NCI-H774 (cell line): ENCODE measurements at places on chromosomes 3 and 15.

DNA sequence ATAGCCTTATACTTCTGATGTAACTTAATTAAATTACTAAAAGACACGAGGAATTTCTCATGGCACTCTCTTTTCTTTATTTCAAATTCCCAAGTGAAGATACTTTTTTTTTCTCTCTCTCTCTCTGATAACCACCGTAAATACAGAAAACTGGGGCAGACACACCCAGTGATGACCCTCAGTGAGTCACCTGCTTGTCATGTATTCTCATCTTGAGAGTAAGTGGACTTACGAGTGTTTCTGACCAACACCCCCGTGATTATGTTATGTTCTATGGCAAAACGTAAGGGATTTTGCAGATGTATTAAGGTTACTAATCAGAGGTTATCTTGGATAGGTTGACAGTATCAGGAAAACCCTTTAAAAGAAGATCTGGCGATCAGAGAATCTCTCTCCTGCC lies 348.8 kb upstream of the ZNF717 start:
- no peak for DNase-seq

DNA sequence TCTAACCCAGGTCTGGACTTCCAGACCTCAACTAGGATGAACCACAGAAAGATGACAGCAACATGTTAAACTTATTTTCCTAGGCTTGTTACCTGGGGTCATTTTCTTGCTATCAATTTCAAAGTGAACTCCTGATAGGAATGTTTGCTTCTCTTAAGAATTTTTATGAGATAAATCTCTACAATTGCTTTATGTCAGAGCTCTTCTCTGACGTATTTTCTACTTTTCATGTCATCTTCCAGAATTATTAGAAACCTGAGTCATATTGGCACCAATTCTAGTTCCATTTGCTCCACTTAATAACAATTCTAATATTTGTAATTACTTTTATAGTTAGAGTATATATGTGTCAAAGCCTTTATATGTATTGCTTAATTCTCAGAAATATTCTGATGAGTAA lies 2.1 kb upstream of the IGSF10 start:
- no peak for DNase-seq

- no peak for DNase-seq
These were observed 163.4 kb downstream of the CHDH start for GRCh38 chr3:53682807-53683206.

GRCh38 chr3:141875893-141876380 lies 506 bp upstream of the ATP1B3 start:
- peak; percentile 59 for DNase-seq

DNA sequence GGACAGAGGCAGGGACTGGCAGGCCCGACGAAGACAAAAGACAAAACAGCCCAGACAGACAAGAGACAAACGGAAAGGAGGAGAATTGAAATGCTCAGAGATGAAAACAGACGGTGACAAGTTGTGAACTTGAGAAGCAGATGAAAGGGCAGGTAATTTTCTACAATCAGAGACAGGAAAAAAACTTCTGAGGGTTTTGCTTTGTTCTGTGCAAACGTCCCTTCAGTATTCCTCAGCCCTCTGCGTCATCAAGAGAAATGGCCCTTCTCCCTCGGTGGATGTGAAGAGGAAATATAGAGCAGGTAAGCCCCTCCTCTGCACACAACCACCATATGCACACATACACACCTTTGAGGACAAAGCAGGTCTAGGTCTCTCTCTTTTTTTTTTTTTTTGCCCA lies 206.6 kb downstream of the UACA start:
- no peak for DNase-seq

DNA sequence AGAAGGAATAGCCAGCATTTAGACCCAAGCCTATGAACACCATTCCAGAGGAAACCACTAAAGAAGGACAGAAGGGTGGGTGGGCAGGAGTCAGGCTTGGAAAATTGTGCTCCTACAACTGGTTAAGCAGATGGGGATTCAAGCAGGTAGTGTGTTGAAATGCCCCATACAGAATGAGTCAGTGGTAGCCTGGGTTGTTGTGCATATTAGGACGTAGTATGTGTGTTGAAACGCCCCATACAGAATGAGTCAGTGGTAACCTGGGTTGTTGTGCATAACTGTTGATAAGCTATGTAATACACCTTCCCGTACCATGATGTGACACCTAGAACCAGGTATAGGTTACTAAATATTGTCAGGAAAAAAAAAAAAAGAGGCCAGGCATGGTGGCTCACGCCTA lies 34.0 kb downstream of the MINDY4B start:
- DNase-seq, result no peak

- DNase-seq, result no peak
These were observed 32.8 kb downstream of the SLC30A4 start for GRCh38 chr15:45489690-45490238.

DNA sequence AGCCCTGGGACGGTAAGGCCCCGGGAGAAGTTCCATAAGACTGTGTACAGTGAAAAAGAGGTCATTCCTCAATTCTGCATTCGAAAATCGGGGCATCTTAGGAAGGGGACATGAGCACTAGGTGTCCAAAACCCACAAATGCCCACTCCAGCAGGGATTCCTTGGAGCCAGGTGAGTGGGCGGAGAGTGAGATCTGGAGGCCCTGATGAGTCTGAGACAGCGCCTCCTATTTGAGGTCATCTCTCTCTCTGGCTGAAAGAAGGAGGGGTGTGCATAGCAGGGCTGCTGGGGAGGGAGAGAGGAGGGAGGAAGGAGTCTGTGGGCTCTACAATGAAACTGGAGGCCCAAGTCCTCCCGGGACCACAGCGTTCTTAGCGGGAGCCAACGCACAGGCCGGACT lies 38.1 kb upstream of the LACTB start:
- no peak for DNase-seq

- peak; percentile 10 for DNase-seq
These were observed 12.1 kb upstream of the VPS39 start for GRCh38 chr15:42220216-42220615.

DNA sequence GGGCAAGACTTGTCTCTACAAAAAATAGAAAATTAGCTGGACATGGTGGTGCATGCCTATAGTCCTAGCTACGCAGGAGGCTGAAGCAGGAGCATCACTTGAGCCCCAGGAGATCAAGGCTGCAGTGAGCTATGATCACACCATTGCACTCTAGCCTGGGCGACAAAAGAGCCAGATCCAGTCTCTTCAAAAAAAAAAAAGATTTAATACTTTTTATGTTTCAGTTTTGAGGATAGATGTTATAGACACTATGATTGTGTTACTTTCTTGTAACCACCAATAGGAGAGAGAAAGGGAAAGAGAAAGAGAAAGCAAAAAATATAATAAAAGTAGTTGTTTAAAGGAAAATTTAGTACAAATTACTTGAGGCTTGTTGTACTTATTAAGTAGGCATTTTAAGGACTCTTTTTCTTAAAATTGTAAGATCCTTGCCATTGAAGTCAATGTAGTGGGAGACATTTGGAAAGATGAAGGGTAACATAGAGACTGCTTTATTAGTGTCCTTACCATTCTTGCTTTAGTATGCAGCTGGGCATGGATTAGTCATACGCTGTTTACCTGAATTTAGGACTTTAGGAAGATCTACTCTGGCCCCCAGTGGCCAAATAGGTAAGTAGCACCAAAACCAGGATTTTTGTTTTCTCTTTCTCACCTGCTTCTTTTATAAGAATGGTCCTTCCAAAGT lies 35.1 kb upstream of the ZDHHC23 start:
- DNase-seq, result peak; percentile 13

GRCh38 chr15:43103907-43104306 lies 1.9 kb downstream of the UBR1 start:
- DNase-seq, result no peak

- no peak for DNase-seq
These were observed 10.2 kb downstream of the GLCE start for GRCh38 chr15:69170597-69170996.

DNA sequence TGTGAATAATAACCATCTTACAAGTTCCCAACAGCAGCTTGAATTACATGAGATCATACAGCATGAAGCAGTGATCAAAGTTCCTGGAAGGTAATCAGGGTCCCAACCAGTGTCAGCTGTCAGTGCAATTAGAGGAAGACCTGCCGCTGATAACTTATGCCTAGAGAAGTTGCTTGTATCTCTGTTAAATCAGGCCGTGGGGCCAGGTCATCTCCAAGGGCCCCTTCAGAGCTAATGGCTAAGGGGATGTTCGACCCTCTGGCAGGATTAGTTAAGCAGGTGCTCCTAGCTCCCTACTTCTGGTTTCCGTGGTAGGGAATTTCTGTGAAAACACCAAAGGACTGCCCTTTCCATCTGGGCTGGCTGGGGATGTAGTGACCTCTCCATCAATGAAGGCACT lies 251.0 kb downstream of the FAM43A start:
- no peak for DNase-seq

DNA sequence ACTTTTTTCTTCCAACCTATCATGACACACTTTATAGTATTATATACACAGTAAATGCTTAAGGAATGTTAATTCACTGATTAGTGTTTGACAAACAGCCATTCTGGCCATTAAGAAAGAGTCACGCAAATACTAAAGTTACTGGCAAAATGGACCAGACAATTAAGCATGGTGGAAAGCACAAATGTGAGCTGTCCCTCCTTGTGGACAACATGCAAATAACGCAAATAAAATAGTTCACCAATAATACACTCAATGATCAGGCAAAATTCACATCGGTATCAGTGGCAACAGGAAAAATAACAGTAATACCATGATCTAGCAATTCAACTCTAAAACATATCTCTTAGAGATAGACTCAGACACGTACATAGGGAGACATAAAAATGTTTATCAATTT lies 71.7 kb downstream of the NEDD4 start:
- no peak for DNase-seq

DNA sequence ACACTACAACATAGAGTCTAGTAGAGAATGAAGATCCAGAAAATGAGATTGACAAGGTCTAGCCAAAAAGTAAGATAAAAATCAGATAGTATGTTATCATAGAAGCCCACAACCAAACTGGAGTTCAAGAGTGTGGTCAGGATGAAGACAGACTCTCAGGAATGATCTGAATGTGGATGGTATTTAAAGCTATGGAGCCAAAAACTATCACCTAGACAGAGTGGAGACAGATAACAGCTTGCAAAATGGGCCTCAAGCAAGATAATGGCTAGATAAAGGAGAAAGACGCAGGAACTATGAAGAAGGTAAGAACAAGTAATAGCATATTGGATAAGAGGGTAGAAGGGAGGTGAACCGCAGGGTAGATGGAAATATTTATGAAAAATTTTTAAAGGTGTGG lies 35.4 kb downstream of the ZMAT3 start:
- DNase-seq, result no peak

DNA sequence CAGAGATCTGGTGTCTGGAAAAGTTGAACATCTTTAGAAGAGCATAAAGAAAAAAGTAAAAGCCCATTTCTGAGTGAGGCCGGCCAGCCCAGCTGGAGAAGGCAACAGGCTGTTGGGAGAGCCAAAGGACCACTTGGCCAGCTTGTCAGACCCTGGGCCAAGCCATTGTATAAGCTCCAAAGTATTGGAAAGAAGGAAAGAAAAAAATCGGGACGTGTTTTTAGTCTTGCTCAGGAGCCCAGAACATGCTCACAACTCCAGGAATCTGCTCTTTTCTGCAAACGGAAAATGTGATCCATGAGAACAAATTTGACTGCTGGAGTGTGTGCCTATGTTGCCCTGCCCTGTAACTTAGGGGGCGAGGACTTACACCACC lies 10.4 kb upstream of the CLPX start:
- no peak for DNase-seq

DNA sequence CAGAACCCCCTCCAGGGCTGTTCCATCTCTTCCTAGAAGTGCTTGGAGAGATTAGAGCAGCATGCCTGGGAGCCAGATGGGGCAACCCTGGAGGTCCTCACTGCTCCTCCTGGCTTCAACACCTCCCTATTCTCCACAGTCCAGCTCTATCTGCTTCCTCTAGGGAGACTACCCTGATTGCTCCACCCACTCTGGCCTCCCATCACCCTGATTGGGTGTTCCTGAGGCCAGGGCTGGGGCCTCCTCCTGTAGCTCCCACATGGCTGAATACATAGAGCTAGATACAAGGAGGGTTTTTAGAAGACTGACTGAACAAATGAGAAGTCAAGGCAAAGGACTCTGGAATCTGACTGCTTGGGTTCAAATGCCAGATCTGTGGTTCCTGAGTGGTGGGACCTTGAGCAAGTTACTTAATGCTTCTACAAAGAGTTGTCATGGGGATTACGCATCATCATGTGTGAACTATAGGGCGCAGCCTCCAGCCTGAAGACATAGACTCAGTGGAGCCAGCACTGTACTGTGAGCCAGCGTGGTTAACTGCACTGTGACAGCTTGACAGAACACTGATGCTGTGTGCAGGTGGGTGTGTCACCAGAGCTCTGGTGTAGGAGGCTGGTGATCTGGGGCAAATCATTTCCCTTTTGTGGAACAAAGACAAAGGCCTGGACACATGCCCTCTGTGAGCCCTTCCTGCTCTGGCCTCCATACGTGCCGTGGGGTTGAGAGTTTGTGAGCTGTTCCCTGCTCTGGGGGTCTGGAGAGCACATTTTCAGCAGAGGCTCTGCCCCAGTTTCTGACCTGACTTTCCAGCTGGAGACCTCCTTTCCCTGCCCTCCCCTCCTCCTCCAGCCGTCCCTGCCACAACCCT lies 74.8 kb downstream of the SCN5A start:
- no peak for DNase-seq

GRCh38 chr15:89332446-89332845 lies 2.2 kb downstream of the POLG start:
- DNase-seq, result no peak

DNA sequence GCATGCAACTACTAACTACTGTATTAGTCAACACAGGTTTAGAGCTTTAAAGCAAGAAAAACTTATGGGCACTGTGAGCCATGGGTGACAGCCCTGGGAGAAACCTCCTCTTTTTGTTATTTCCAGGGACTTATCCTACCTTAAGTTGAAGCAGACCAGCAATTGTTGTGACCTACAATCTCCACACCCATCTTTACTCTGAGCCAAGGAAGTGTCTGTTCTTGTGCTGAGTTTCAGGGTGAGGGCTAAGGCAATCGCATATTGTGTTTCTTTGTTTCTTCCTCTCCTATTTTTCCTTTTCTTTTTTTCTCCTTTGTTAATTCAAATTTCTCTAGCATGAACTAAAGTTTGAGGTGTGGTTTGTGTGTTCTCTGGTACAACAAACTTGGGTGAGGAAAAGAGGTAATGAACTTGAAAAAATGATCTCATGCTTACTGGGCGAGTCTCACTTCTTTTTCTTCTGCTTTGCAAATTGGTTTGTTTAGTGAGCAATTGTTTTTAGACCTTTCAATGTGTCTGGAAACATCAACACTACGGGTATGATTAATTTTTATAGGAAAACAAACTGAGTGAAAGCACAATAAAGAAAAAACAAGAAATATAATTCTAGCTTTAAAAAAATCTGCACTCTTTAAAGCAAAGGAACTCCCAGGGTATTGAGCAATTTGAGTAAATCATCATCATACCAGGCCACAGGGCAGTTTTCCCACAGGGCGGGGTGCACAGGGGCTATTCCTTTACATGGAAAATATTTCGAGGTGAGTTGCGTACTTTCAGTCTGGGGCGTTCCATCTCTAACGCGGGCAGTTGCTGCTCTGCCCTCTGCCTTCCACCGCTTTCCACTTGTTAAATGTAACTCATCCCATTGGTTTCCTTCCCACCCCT lies 2.7 kb downstream of the UPK1B start:
- no peak for DNase-seq

- no peak for DNase-seq
These were observed 382.8 kb upstream of the CFAP20DC start for GRCh38 chr3:59432665-59433064.
